Glutamatergic neuron (in vitro differentiated cells): ENCODE measurements at places on chromosomes 12 and 14. TPM values are rescaled to one million over a fixed set of nuclear protein-coding genes. Genes with fewer than 3 reads are reported as not detected.
A peak's percentile ranks its signal among the peaks of the same experiment; 100 is the strongest.

ACSM4 gene
- total RNA-seq = not detected

NPFF gene
- not detected for total RNA-seq

DNA sequence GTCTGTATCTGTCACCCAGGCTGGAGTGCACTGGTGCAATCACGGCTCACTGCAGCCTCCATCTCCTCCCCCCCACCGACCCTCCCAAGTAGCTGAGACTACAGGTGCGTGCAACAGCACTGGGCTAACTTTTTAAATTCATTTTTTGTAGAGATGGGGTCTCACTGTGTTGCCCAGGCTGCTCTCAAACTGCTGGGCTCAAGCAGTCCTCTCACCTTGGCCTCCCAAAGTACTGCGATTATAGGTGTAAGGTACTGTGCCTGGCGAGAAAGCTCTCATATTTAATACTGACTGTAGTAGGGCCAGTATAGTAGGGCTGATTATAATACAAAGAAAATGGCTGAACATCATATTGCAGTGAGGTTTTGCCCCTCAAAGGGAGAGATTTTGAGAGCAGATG lies 2.4 kb downstream of the RIC8B start:
- no peaks in the 10 kb centered on the region for H3K36me3 ChIP-seq
- no peak overlapping the region for H3K27ac ChIP-seq
- DNase-seq = no peak

DNA sequence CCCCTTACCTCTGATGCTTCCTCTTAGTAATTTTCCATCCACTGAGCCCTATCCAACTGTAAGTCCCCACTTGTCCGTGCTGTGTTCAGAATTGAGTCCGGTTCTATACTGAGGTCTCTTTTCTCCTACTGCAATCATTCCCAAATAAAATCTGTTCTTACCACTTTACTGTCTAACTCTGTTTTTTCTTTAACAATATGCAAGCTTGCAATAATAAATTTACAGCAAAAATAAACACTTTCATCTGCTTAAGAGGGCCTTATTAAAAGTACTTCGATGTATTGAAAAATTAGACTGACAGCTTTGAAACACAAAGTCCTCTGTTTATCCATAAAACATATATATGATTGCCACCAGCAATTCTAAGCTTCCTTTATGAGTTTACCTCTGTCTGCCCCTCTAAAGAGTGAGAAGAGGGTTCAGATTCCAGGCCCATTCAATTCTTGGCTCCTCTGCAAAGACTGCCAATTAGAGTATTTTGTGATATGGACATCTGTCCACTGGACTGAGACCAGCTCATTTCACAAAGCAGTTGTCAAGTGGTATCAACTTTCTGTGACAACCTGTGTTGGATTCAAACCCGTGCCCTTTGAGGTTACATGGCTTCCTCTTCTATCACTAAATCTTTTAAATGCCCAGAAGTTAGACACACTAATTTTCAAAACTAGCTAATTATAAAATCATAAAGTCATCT lies 39.9 kb upstream of the G2E3 start:
- H3K4me1 ChIP-seq = peaks cover 2% of the 10 kb centered on the region
- H3K27ac ChIP-seq = no peak overlapping the region
- H3K36me3 ChIP-seq = no peaks in the 10 kb centered on the region
- no peak overlapping the region for H3K4me3 ChIP-seq

DNA sequence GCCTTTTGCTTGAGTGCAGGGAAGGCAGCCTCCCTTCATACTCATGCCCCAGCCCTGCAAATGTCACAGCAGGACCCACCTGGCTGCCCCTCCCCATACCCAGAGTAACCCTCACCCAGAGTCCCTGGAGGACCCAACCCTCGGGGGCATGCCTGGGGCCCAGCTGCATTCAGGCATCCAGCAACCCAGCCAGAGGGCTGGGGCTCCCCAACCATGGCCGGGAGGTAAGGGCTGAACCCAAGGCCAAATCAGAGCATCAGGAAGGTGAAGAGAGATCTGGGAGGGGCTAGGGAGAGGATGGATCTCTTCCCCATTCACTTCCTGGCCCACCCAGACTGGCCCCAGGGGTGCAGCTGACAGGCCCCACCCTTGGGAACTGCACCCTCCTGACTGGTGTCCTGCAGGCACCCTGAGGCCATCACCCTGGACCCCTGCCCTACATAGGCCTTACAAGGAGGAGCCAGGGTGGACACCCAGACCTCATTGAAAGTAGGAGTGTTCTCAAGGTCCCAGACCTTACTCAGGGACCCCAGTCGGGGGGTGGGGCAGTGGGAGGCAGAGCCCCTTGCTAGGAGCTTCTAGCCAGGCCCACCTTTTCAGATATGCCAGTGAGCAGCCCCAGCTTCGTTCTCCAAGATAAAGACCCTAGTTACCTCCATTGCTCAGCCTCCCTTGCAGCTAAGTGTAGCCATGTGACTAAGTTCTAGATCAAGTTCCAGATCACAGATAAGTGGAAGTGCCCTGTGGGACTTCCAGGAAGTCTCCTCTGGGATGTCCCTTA lies 849 bp upstream of the PLD4 start:
- H3K4me1 ChIP-seq = no peaks in the 10 kb centered on the region
- peaks cover 7% of the 10 kb centered on the region for H3K36me3 ChIP-seq
- H3K27me3 ChIP-seq = no peaks in the 10 kb centered on the region
- no peak overlapping the region for H3K27ac ChIP-seq
- DNase-seq = no peak
- no peak overlapping the region for H3K4me3 ChIP-seq

- H3K27me3 ChIP-seq = no peaks in the 10 kb centered on the region
- H3K27ac ChIP-seq = no peak overlapping the region
- DNase-seq = no peak
- H3K4me3 ChIP-seq = no peak overlapping the region
- H3K4me1 ChIP-seq = no peaks in the 10 kb centered on the region
These were observed 34.8 kb upstream of the APPL2 start for GRCh38 chr12:105270671-105271255.

DNA sequence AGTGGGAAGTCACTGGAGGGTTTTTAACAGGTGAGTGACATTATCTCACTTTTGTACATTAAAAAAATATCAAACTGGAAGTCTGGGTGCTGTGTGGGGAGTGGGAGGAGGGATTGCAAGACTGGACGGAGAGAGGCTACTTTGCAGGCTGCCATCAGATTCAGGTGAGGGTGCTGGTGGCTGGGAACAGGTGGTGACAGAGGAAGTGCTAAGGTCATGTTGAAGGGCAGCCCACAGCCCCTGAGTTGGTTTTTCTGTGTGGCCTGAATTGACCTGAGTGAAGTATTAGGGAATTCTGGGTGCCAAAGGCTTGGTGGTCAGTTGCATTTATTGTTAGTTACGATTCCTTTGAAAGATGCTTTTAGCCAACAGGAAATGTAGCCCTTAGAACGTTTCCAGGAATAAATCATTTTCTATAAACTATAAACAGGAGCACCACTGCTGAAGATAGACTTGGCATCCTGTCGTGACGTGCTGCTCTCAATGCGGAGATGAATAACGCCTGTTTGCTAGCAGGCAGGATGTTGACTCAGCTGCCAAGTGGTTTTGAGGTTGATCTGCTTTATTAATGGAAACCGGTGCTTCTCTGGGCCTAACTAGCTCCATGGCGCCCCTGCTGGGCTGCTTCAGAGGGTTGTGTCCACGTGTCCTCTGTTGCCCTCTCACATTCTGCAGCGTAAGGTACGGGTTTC lies 707.5 kb upstream of the TMEM132C start:
- H3K27ac ChIP-seq = no peak overlapping the region
- H3K36me3 ChIP-seq = no peaks in the 10 kb centered on the region
- H3K4me1 ChIP-seq = no peaks in the 10 kb centered on the region
- DNase-seq = peak; percentile 51
- peaks cover 3% of the 10 kb centered on the region for H3K27me3 ChIP-seq

SCN8A gene
- 47.6 TPM for total RNA-seq

GRCh38 chr12:59010118-59010517 lies 89.8 kb upstream of the LRIG3 start:
- no peak for DNase-seq
- no peaks in the 10 kb centered on the region for H3K36me3 ChIP-seq
- H3K27ac ChIP-seq = no peak overlapping the region
- H3K4me1 ChIP-seq = peaks cover 18% of the 10 kb centered on the region

OASL gene
- not detected for total RNA-seq
